Cerebellar nuclear complex (tissue), 1 donor: ENCODE measurements at places on chromosomes 1 and 21.

- DNase-seq, result no peak
Measured at GRCh38 chr1:117188170-117188815, 22.4 kb downstream of the VTCN1 start.

DNA sequence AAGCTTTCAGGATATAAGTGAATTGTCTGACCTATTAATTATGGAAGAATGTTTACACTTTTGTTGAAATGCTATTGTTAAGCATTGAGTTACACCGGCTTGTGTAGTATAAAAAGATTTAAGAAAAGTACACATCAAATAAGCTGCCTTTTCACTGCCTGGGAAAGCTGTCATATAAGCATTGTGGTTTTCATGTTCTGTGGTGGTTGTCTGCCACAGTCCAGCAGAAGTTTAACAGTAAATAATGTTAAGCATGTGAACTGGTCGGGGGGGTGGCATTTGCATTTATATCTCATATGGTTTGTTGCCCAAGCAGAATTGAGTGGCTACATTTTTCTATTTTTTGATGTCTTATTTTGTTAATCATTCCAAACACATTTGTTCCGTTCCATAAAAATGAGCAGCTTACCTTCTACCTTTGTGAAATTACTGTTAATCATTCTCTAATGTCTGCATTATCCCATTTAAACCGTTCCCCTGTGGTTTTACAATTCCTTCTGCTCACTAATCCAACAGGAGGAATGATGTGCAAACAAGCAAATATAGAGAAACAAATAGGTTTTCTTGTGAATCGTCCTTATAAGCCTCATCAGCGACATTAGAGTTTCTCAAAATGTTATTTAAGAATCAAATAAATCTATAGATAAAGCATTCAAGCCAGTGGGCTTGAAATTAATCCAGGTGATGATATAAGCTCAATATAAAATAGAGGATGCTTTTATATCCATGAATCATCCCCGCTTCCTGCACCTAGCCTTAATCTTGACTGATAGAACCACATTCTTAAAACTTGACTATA lies 160.8 kb upstream of the SAMSN1 start:
- DNase-seq, result no peak

DNA sequence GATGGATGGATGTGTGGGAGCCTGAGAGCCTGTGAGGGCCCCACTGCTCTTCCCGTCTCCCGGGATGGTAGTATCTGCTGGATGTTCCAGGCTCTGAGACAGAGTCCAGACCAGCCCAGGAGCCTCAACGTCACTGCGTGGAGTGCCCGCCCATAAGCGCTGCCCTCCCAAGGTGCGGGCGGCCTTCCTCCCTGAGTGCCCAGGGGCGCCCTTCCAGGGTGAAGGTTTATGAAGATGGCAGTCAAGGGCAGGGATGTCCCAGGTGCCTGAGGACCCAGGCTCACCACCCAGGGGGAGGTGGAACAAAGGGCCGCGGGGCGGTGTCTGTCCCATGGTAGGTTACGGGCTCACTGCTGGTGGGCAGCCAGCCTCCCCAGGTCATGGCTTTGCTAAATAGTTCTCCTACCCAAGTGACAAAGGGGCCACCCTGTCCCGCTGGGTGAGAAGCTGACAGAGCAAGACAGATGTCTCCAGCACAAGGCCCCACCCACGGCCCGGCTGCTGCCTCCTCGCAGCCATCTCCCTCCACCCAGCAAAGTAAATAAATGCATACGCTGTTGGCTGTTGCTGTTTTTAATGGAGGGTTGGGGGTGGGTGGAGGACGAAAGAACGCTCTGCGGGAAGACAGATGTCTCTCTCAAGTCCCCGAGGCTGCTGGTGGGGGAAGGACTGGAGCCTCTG lies 9.0 kb upstream of the GPR153 start:
- no peak for DNase-seq

DNA sequence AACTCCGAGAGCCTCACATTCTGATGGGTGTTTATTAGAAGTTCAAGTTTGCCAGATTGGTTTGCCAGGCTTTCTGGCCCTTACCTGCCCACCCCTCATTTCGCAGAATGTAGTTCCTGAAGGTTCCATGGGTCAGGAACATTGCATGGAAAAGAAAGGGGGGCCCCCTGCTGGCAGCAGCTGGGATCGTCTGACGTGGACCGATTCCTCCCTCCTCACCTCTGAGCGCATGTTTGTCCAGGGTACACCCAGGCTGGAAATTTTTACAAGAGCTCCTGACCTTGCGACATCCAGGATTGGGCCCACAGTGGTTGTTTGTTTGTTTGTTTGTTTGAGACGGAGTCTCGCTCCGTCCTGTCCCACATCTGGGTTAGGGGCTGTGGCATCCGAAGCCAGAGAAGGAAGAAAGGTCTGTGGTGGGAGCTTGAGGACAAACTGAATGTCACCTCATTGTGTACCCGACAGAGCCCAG lies 126.0 kb upstream of the TMEM51 start:
- DNase-seq, result no peak

DNA sequence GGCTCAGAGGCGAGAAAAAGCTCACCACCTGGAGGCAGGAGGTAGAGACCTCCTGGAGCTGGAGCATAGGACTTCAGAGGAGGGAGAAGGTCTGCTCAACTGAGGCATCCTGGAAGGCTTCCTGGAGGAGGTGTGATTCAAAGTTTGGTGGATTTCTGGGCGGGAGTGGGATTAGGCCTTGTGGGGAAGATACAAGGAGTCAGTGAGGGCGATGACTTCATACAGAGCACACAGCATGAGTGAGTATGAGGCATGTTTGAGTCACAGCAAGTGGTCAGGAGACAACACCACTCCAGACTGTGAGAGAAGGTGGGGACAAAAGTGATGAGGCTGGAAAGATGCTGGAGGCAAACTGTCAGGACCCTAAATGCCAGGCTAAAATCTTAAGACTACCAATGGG lies 77.6 kb downstream of the MATN1 start:
- DNase-seq, result no peak

GRCh38 chr1:71843012-71843411 lies 439.3 kb downstream of the NEGR1 start:
- DNase-seq, result no peak

- DNase-seq, result no peak
Measured at GRCh38 chr1:36203554-36204346, 20.5 kb upstream of the THRAP3 start.

- DNase-seq, result no peak
Measured at GRCh38 chr21:37921091-37921490, 4.8 kb upstream of the KCNJ6 start.

DNA sequence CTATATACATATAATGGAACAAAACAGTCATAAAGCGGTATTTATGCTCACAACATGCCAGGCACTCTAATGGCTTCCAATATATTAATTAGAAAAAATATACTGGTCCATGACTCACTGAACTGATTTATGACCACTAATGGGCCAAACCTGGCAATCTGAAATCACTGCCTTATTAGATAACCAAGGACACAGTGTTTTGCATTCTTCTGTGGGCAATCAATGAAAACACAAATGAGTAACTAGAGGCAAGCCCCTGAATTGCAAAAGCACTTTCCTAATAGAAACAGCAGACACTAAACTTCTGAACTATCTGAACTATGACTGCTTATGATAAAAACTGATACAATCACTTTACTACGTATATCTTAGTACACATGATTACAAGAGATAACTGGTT lies 3.5 kb downstream of the GCLM start:
- no peak for DNase-seq

DNA sequence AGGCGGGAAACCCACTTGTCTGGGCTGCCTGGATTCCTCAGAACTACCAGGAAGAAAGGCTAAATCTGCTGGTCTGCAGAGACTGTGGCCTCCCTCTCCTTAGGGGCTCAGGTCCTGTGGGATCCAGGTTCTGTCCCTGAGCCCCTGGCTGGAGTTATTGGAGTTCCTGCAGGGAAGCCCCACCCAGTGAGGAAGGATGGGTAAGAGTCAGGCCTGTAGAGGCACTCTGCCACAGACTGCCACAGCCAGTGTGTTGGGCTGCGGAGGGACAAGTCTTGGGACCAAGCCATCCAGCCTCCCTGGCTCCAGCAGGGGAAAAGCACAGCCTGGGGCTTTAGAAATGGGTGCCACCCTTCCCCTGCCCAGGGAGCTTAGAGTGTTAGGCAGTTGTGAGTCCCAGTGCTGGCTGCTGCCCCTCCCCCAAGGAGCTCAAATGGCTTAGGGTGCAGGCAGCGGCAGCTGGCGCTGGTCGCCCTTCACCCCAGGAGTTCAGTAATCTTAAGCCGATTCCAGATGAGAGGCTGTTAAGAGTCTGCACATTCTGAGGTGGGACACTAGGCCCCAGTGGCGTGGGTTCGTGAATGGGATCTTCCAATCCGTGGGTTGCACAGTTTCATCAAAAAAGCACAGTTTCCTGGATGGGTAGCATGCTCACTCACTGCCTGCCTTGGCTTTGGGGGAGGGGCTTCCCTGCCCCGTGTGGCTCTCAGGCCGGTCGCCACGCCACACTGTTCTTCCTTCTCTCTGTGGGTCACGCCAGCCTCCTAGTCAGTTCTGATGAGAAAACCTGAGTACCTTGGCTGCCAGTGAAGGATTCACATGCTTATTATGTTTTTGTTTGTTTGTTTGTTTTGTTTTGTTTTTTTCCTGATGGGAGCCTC lies 57.6 kb upstream of the FMO3 start:
- DNase-seq, result no peak

- no peak for DNase-seq
Measured at GRCh38 chr1:167107456-167107855, 13.6 kb downstream of the STYXL2 start.

DNA sequence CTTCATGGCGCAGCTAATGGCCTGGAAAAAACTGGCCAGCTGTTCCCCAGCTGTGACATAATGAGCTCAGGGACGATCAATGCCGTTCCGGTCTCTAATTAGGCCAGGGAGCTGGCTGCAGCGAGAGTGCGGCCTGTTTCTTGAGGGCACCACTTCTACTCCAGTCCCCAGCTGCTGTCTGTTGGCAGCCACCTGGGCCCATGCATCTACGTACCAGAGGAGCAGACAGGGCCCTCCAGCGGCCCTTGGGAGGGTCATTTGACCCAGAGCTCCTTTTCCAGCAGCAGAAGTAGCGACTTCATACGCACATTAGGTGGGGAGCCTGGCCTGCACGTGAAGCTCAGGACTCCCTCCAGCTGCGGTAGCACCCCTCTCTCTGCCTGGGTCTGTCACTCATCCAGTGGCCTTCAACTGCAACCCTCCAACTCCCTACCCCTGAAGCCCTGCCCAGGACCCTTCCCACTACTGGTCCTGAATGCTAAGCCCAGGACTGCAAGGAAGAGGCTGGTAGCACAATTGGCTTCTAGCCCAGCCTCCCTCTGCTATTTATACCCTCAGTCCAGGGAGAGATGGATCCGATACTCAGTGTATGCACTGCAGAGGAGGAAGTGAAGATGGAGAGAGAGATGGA lies 9.1 kb upstream of the GPR61 start:
- DNase-seq, result no peak

DNA sequence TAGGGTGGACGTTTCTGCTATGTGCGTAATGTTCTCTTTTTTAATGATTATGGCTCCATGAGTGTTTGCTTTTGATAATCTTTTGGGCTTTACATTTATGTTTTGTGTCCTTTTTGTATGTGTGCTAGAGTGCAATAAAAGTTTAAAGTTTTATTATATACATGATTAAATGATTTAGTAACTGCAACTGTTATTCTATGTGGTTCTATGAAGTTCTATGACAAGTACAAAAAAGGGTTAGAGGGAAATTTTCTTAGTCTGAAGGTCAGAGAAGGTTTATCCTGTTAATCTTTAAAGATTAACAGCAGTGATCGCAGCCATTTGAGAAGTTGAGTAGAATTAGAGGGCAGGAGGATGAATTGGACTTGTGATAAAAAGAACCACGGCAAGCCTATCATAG lies 386.4 kb upstream of the CHRM3 start:
- no peak for DNase-seq

- DNase-seq, result no peak
Measured at GRCh38 chr1:42945164-42945563, 13.5 kb downstream of the SLC2A1 start.

DNA sequence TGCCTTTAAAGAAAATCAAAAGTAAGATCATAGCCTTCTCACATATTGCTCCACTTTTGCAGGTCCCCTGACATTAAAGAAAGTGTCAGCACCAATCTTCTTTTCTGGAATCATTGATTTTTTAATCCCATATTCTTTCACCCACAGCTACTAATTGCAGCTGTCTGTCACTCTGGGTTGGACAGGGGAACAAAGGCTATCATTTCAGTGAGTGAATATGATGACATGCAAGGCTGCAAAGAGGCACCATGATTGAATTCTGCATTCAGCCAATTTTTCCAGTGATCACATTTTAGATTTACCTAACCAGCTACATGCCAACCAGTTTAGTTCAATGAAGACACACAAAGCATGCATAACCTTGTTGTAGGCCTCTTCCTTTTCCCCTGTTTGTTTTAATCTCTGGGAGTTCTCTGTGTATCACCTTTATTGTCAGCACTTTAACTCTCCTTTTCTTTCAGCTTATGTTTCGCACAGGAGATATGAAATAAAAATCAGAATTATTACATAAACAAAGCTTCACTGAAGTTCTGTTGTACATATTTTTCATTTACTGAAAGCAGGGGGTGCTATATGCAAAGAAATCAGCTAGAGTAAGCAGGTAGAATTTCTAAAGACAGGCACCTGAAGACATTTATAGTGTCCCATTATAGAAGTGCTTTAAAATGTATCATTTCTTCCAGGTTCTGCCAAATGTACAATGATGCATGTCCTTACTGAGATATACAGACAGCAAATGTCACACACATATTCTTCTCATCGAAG lies 584.8 kb downstream of the PLA2G4A start:
- DNase-seq, result no peak

- no peak for DNase-seq
Measured at GRCh38 chr1:40640314-40641076, 25.0 kb downstream of the RIMS3 start.

- no peak for DNase-seq
Measured at GRCh38 chr1:243354511-243355153, 98.8 kb downstream of the SDCCAG8 start.

GRCh38 chr1:39990428-39990827 lies 35.5 kb downstream of the MFSD2A start:
- no peak for DNase-seq

DNA sequence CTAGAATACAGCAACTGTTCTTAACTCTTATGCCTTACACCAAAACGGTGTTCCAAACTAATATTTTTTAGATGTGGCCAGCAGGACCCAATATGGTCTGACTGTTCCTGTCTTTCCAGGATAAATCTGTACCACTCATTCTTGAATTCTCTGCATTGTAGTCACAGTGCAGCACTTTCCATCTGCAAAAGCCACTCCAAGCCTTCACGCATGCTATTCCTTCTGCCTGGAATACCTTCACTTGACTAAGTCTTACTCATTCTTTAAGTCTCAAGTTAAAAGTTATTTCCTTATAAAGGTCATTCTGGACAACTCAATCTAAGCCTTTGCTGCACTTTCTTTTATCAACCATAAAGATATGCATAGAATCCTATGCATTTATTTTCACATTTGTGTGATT lies 1194.5 kb downstream of the PLA2G4A start:
- DNase-seq, result no peak
